Aorta (tissue), 5 donors: ENCODE measurements at places on chromosomes 6 and 20. TPM values are rescaled to one million over a fixed set of nuclear protein-coding genes. Genes with fewer than 3 reads are reported as not detected.
A peak's percentile ranks its signal among the peaks of the same experiment; 100 is the strongest.

DNA sequence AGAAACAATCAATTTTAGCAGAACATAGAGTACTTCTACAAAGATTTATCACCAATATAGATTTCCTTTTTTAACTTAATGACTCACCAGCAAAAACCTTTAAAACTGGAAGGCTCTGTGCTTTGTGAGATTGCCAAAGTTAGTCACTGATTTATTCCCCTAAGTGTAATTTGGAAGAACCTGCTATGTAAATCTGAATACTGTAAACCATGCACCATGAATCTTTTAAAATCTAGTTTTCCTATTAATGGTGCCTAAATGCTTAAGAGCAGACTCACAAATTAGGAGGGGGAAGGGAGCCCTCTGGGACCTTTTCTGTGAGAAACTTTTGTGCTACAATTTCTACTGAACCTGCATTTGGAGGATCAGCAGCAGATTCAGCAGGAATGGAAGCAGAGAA, 57.8 kb upstream of the PNRC1 start:
- H3K27ac ChIP-seq, result peak overlapping the region; percentile 58
- peaks cover 8% of the 10 kb centered on the region for H3K4me1 ChIP-seq
- no peak overlapping the region for H3K4me3 ChIP-seq
- no peak for DNase-seq

- H3K36me3 ChIP-seq, result no peaks in the 10 kb centered on the region
- H3K4me3 ChIP-seq, result no peak overlapping the region
- H3K4me1 ChIP-seq, result no peaks in the 10 kb centered on the region
Measured at GRCh38 chr20:57609086-57609841, 11.0 kb downstream of the ZBP1 start.

DNA sequence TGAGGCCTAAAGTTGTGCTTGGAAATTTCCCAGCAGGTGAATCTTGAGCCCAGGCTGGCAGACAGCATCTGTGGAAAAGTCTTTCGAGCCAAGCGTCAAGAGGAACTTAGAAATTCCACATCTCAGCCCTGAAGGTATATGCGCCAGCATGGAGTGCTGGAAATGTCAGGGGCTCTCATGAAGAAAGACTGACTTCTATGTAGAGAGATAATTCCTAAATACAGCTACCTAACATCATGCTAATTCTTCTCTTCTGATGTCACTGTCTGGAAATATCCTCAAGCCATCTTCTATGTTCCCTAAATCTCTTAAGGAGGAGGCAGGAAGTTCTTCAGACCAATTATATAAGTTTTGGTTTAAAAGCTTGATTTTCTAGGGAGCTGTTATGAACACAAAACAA, 492.4 kb upstream of the MARCKS start:
- no peak for DNase-seq
- H3K4me1 ChIP-seq, result no peaks in the 10 kb centered on the region
- no peak overlapping the region for H3K27ac ChIP-seq
- no peaks in the 10 kb centered on the region for H3K27me3 ChIP-seq

CD40 gene
- 8.6 TPM for polyA plus RNA-seq

DNA sequence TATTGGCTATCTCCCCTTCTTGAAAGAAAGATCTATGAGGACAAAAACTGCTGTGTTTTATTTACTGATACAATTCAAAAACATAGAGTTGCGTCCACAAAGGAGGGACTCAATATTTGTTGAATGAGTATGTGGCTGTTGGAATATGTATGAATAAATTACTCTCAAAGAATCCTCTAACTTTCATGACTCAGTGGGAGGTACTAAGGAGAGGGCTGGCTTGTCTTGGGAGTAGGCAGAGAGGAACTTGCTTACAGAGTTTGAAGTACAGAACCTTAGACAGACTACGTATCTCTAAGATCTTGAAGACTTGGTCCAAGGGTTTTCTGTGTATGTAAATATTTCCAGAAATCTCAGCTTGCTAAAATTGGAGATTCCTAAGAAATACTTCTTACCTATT, 504.0 kb upstream of the PTCHD4 start:
- H3K36me3 ChIP-seq, result no peaks in the 10 kb centered on the region
- no peak overlapping the region for H3K4me3 ChIP-seq
- H3K27me3 ChIP-seq, result no peaks in the 10 kb centered on the region
- DNase-seq, result no peak
- no peak overlapping the region for H3K27ac ChIP-seq

ABRACL gene
- 88.4 TPM for polyA plus RNA-seq

FABP7 gene
- not detected for polyA plus RNA-seq

OLIG3 gene
- polyA plus RNA-seq, result not detected

GRCh38 chr6:87846434-87846833, 144.4 kb upstream of the AKIRIN2 start:
- H3K4me1 ChIP-seq, result no peaks in the 10 kb centered on the region
- no peak overlapping the region for H3K4me3 ChIP-seq
- no peaks in the 10 kb centered on the region for H3K36me3 ChIP-seq
- no peak overlapping the region for H3K27ac ChIP-seq
- no peak for DNase-seq

DNA sequence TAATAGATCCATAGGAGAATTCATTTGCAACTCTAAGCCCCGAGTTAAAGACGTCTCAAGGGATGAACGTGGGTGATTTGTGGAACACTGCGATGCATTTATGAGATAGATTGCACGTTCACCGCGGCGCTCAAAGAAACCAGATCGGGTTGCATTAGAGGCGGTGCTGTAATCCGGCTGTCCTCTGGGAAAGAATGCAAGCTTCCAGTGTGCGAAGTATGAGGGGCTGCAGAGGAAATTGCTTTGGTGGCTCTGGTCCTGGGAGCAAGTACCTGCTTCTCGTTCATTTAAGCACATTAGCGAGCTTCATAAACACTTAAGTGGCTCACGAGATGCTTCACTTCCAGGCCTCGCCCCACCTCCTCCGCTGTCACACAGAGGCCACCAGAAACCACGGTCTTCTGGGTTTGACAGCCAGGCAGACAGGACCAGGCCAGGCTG, 182.3 kb downstream of the CDH4 start:
- no peak overlapping the region for H3K4me3 ChIP-seq
- no peaks in the 10 kb centered on the region for H3K36me3 ChIP-seq
- H3K27ac ChIP-seq, result no peak overlapping the region
- H3K4me1 ChIP-seq, result no peaks in the 10 kb centered on the region
- no peaks in the 10 kb centered on the region for H3K27me3 ChIP-seq

PRPH2 gene
- polyA plus RNA-seq, result 0.72 TPM

- H3K27ac ChIP-seq, result no peak overlapping the region
- H3K27me3 ChIP-seq, result no peaks in the 10 kb centered on the region
- no peak overlapping the region for H3K4me3 ChIP-seq
- no peaks in the 10 kb centered on the region for H3K36me3 ChIP-seq
Measured at GRCh38 chr20:19566226-19566945, 191.7 kb upstream of the RIN2 start.

FOXC1 gene
- 52.5 TPM for polyA plus RNA-seq

DNA sequence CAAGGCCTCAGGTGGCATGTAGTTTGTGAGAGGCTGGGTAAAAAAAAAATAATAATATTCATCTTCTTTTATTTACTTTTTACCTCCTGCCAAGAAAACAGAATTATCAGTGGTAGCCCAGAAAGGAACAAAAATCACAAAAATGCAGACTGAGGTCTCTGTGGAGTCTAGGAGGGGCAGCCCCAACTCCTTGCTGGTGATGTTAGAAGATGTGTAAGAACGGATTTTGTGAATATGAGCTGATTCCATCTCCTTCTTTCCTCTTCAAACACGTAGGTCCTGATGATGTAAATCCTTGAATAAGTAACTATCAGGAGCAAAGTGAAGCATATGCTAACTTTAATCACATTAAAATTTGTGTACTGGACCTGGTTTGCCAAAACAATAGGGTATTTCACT, 226.8 kb downstream of the EYA4 start:
- no peak for DNase-seq
- no peaks in the 10 kb centered on the region for H3K4me1 ChIP-seq
- no peak overlapping the region for H3K27ac ChIP-seq
- no peaks in the 10 kb centered on the region for H3K27me3 ChIP-seq
- no peak overlapping the region for H3K4me3 ChIP-seq

GRCh38 chr6:75438013-75438431, 55.6 kb downstream of the FILIP1 start:
- H3K4me1 ChIP-seq, result peaks cover 9% of the 10 kb centered on the region
- H3K27me3 ChIP-seq, result no peaks in the 10 kb centered on the region
- peak overlapping the region; percentile 64 for H3K27ac ChIP-seq
- no peaks in the 10 kb centered on the region for H3K36me3 ChIP-seq
- DNase-seq, result no peak
- H3K4me3 ChIP-seq, result no peak overlapping the region

- no peaks in the 10 kb centered on the region for H3K27me3 ChIP-seq
- H3K4me3 ChIP-seq, result no peak overlapping the region
- no peaks in the 10 kb centered on the region for H3K4me1 ChIP-seq
- no peak overlapping the region for H3K27ac ChIP-seq
- H3K36me3 ChIP-seq, result no peaks in the 10 kb centered on the region
Measured at GRCh38 chr6:150640556-150641209, 41.0 kb downstream of the PLEKHG1 start.

- H3K36me3 ChIP-seq, result no peaks in the 10 kb centered on the region
- no peaks in the 10 kb centered on the region for H3K27me3 ChIP-seq
- no peak overlapping the region for H3K4me3 ChIP-seq
- no peaks in the 10 kb centered on the region for H3K4me1 ChIP-seq
- DNase-seq, result no peak
- no peak overlapping the region for H3K27ac ChIP-seq
Measured at GRCh38 chr20:59451066-59451630, 150.7 kb downstream of the EDN3 start.

GTSF1L gene
- not detected for polyA plus RNA-seq

CAP2 gene
- polyA plus RNA-seq, result 25.4 TPM

CDSN gene
- not detected for polyA plus RNA-seq

DNA sequence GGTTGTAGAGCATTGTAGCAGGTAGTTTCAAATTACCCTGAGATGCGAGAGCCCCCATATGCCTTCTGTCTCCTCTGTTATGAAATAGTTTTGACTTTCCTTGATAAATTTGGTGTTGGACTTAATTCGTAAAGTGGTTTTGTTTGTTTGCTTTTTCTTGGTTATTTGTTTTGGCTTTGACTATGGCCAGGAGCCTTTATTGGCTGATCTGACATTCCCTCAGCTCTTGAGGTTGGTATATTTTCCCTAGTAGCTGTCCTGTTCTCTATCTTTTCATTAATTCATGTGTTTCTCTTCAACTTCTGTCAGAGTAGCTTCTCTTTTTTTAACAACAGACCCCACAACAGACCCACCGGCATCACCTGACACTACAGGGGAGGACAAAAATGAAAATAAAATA, 457.4 kb upstream of the MANEA start:
- H3K27ac ChIP-seq, result no peak overlapping the region
- no peak for DNase-seq

- H3K4me1 ChIP-seq, result no peaks in the 10 kb centered on the region
- H3K36me3 ChIP-seq, result no peaks in the 10 kb centered on the region
- no peaks in the 10 kb centered on the region for H3K27me3 ChIP-seq
- H3K27ac ChIP-seq, result no peak overlapping the region
- no peak for DNase-seq
- H3K4me3 ChIP-seq, result no peak overlapping the region
Measured at GRCh38 chr6:154682633-154683125, 50.5 kb upstream of the SCAF8 start.

- DNase-seq, result no peak
- H3K4me1 ChIP-seq, result peaks cover 5% of the 10 kb centered on the region
- H3K4me3 ChIP-seq, result no peak overlapping the region
Measured at GRCh38 chr6:79064635-79065034, 13.4 kb downstream of the PHIP start.

DNA sequence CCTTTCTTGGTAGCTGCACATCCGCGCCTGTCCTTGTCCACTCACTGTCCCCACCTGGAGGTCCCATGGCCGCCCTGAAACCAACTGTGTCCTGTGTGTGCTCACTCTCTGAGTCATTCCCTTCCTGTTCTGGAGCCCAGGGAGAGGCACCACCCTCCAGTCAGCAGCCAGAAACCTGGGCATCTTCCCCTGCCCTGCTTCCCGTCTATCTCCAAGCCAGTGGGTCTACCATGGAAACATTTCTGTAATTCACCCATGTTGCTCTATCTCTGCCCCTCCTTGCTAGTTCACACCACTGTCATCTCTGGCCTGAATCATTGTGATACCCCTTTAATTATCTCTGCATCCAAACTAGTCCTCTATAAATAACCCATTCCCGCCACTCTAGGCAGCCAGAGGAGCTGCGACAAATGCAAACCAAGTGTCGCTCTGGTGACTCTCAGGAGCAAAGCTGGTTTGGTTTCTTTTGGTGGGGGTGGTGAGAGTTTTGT, 28.8 kb upstream of the SYNJ2 start:
- H3K4me1 ChIP-seq, result peaks cover 2% of the 10 kb centered on the region
- no peak overlapping the region for H3K27ac ChIP-seq
- no peak overlapping the region for H3K4me3 ChIP-seq
- no peak for DNase-seq
- no peaks in the 10 kb centered on the region for H3K36me3 ChIP-seq
- no peaks in the 10 kb centered on the region for H3K27me3 ChIP-seq

FAM162B gene
- polyA plus RNA-seq, result not detected

GRCh38 chr6:28988536-28989311, 16.4 kb downstream of the ZNF311 start:
- no peaks in the 10 kb centered on the region for H3K36me3 ChIP-seq
- peak; percentile 85 for DNase-seq
- no peaks in the 10 kb centered on the region for H3K27me3 ChIP-seq
- H3K27ac ChIP-seq, result no peak overlapping the region
- no peak overlapping the region for H3K4me3 ChIP-seq

COMMD7 gene
- polyA plus RNA-seq, result 66.9 TPM

GRCh38 chr6:89807581-89807980, 12.0 kb downstream of the MDN1 start:
- no peaks in the 10 kb centered on the region for H3K27me3 ChIP-seq
- peaks cover 4% of the 10 kb centered on the region for H3K36me3 ChIP-seq
- no peak overlapping the region for H3K4me3 ChIP-seq

- H3K4me1 ChIP-seq, result no peaks in the 10 kb centered on the region
- no peak overlapping the region for H3K4me3 ChIP-seq
- H3K27me3 ChIP-seq, result no peaks in the 10 kb centered on the region
- H3K27ac ChIP-seq, result no peak overlapping the region
- H3K36me3 ChIP-seq, result no peaks in the 10 kb centered on the region
Measured at GRCh38 chr6:137791281-137792159, 75.5 kb upstream of the TNFAIP3 start.

GID8 gene
- 8.9 TPM for polyA plus RNA-seq

CEP57L1 gene
- polyA plus RNA-seq, result 8.5 TPM

PRRT1 gene
- polyA plus RNA-seq, result 4.6 TPM
